Putamen (tissue), 1 donor: ENCODE measurements at places on chromosomes 11 and 22.

- no peak for DNase-seq
Measured at GRCh38 chr11:96141626-96142025, 201.4 kb downstream of the MAML2 start.

- no peak for DNase-seq
Measured at GRCh38 chr11:3635641-3636375, 6.0 kb downstream of the ART5 start.

- DNase-seq = no peak
Measured at GRCh38 chr11:62928011-62928410, 6.8 kb upstream of the CHRM1 start.

- DNase-seq = no peak
Measured at GRCh38 chr22:49983148-49984042, 22.8 kb downstream of the PIM3 start.

DNA sequence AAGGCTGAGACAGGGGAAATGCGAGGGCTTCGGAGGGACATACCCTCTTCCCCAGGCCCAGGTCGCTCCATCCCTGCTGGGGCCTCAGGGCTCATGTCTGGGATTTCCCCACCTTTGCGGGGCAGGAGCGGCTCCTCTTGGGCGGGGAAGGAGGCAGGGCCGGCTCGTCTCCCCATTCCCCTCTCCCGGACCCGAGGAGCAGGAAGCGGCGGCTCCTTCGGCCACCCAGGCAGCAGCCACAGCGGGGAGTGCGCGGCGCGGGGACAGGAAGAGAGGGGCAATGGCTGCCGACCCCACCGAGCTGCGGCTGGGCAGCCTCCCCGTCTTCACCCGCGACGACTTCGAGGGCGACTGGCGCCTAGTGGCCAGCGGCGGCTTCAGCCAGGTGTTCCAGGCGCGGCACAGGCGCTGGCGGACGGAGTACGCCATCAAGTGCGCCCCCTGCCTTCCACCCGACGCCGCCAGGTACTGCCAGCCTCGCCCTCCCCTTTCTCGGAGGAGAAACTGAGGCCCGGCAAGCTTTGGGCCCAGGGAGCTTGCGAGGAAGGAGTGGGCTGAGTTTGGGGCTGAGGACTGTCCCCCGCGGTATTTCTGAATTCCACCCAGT, at the start of gene ANKK1:
ANKK1 (plus strand) TSS at position 175 of the 607 bp plus-strand sequence; CDS start at position 281, 106 bp downstream.
- no peak for DNase-seq

DNA sequence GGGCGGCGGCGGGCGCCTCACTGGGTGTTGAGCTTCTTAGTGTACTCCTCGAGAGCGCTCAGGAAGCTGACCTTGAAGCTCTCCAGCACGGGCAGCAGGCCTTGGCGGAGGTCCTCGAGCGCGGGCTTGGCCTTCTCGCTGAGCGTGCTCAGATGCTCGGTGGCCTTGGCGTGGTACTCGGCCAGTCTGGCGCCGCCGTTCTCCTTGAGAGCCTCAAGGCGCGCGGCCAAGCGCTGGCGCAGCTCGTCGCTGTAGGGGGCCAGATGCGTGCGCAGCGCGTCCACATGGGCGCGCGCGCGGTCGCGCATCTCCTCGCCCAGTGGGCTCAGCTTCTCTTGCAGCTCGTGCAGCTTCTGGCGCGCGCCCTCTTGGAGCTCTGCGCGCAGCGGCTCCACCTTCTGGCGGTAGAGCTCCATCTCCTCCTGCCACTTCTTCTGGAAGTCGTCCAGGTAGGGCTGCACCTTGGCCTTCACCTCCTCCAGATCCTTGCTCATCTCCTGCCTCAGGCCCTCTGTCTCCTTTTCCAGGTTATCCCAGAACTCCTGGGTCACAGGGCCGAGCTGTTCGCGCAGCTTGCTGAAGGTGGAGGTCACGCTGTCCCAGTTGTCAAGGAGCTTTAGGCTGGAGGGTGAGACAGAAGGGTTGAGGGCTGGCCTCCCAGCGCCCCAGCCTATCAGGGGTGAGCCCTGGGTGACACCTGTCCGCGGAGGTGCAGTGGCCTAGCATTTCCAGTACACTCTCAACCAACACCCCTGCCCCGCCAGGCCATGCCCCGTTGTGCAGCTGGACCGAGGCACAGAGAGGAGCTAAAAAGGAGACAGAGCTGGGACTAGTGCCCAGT, 1.4 kb downstream of the APOA1 start:
- peak; percentile 88 for DNase-seq

GRCh38 chr11:112477581-112478317, 217.1 kb upstream of the PLET1 start:
- no peak for DNase-seq

GRCh38 chr22:45329530-45329936, 19.8 kb downstream of the FAM118A start:
- DNase-seq = peak; percentile 55

DNA sequence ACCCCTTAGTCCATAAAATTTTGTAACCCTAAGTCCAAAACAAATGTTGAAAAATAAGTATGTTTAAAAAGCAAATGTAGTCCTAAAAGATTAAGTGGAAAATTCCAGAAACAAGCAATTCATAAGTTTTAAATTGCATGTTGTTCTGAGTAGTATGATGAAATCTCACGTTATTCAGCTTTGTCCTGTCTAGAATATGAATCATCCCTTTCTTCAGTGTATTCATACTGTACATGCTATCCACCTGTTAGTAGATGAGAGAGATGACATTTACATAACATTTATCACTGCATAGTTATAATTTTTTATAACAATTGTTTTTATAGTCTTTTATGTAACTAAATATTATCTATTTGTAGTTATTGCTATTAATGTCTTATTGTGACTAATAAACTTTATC, 622.3 kb upstream of the CHORDC1 start:
- DNase-seq = no peak

DNA sequence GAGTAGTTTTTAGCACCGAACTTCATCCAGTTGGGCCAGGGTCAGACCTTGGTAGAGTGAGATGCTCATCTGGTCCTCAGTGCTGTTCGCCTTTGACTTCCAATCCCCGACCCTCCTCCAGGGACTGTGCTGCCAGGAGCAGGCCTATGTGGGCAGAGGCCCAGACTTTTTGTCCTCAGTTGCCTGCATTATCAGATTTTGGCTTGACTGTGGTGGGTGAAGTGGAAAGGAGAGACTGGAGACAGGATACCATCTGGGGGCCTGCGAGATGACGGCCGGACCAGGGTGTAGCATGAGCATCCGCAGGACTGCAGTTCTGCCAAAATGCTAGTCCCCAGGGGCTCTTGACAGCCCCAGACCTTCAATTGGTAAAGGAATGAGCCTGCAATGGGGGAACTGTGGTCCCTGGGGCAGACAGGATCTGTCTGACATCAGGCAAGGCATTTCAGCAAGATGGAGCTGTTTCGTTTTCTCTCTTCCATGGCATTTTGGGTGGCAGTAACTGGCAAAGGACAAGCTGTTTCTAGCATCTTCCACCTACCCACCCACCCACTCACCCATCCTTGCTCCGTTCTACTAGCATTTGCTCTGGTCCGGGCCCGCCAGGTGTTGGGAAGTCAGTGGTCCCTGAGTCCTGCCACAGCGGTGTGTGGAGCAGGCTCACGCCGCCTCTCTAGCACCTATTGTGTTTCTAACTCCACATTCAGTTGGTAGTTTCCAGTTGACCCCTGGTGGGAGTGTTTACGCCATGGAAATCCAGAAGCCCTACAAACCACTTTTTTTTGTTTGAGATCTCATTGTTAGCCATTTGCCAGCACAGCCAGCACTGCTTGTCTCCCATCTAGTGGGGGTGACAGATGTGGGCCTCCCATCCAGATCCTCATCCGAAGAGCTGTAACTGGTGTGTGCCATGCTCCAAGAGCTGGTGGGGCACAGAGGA, 53.5 kb downstream of the OTOG start:
- DNase-seq = no peak

- DNase-seq = no peak
Measured at GRCh38 chr11:95589893-95590612, 199.5 kb downstream of the FAM76B start.

DNA sequence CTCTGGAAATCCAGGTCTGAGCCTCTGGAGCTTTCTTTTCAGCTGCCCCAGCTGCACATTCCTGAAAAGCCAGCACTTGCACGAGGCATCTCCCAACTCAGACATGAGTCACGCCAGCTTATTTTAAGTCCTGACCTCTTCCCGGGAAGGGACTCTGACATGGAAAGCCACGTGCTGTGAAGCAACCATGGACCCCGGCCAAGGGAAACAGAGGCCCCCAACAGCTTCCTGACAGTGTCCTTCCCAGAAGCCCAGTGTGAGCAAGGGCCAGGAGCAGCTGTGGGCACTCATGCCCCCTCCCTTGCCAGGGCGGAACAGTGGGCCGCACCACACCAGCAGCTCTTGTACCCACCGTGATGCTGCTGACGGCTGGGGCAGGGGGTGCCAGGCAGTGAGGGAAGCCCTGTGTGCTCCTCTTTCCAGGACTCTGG, 118.8 kb upstream of the CADM1 start:
- no peak for DNase-seq
